ENCODE measurements at places on chromosomes 13 and 19.
A peak's percentile ranks its signal among the peaks of the same experiment; 100 is the strongest.

DNA sequence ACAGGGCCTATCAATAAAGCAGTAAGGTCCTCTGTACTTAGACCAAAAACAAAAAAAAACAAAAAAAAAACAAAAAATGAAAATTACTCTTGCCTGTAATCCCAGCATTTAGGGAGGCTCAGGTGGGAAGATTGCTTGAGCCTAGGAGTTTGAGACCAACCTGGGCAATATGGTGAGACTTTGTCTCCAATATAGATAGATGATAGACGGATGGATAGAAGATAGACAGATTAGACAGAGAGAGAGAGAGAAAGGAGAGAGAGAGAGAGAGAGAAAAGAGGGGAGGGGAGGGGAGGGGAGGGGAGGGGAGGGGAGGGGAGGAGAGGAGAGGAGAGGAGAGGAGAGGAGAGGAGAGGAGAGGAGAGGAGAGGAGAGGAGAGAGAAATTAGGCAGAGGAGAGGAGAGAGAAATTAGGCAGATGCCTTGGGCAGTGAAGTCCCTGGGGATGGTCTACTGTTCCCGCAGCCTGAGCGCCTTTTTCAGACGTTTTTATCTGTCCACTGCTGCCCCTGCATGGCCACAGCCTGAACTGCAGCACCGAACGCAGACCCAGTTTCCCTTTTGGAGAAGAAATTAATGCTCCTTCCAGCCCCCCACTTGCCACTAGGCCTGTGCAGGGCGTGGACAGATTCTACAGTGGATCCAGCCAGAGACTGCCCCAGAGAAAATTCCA, 9.8 kb upstream of the ZNF627 start:
- peak; percentile 80 for DNase-seq

GRCh38 chr19:16850133-16850532, 20.9 kb downstream of the SIN3B start:
- DNase-seq: no peak

GRCh38 chr19:17829855-17830566, 8.7 kb upstream of the INSL3 start:
- no peak for DNase-seq

GRCh38 chr13:95463531-95463930, 89.0 kb upstream of the CLDN10 start:
- DNase-seq: no peak

- DNase-seq: no peak
These were observed 137.6 kb upstream of the SPACA7 start for GRCh38 chr13:112238436-112238995.

GRCh38 chr19:10230861-10231611, at the start of gene S1PR2:
S1PR2 (minus strand) TSS chr19:10231331; CDS start chr19:10224905, 6,426 bp downstream.
- DNase-seq: peak; percentile 67

GRCh38 chr13:74904556-74904955, 577.4 kb downstream of the TBC1D4 start:
- no peak for DNase-seq

DNA sequence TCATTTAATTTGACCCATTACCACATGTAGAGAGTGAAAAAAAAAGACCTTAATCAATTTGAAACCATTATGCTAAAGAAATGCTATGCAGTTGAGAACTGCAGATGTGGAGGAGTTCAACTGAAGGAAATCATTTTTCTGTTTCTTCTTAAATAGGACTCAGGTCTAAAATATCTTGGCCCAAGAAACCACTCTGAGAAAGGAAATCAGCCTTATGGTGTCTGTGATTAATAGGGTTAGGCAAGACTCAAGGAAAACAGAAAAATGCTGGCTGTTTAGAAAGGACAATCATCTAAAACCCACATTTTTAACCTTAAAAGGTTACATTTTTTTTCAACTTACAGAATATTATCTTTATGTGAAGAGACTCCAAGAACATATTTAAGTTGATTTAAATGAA, 1.9 kb upstream of the SLITRK1 start:
- DNase-seq: no peak

DNA sequence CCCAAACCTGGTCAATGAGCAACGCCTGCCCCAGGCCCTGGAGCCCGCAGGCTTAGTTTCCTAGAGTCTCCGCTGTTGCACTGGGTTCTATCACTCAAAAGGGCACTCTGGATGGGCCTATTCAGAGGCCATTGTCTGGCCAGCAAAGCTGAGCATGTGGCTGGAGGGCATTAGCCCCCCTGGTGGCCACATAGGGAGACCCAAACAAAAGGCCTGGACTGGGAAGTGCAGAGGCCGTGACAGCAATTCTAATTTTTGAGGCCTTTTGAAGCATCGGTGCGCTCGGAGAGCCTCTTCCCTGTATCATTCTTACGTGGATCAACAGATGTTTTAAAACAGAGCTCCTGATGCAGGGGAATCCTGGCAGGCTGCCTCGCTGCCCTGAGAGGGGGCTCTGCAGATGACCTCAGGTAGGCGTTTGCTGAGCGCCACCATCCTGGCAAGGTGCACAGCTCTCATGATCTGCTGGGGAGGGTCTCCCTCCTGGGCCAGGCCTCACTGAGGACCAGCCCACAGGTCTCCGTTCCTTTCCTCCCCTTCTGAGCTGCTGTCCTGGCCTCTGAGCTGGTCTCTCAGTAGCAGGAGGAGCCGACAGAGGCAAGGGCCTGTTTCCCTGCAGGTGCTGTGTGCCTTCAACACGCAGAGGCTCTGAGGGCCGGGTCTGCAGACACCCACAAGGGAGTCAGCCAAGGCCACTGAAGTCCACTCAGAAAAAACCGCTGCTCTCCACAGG, 190.5 kb downstream of the URI1 start:
- no peak for DNase-seq

- DNase-seq: no peak
These were observed 4.2 kb downstream of the OR7D2 start for GRCh38 chr19:9183000-9183399.
